ENCODE measurements at places on chromosomes 1 and 21. TPM values are rescaled to one million over a fixed set of nuclear protein-coding genes. Genes with fewer than 3 reads are reported as not detected.

Gene EPHA10
- not detected for total RNA-seq

Gene SYT6
- total RNA-seq, result 0.29 TPM

Gene JAM2
- total RNA-seq, result 27.6 TPM

Gene CR1L
- total RNA-seq, result not detected

DNA sequence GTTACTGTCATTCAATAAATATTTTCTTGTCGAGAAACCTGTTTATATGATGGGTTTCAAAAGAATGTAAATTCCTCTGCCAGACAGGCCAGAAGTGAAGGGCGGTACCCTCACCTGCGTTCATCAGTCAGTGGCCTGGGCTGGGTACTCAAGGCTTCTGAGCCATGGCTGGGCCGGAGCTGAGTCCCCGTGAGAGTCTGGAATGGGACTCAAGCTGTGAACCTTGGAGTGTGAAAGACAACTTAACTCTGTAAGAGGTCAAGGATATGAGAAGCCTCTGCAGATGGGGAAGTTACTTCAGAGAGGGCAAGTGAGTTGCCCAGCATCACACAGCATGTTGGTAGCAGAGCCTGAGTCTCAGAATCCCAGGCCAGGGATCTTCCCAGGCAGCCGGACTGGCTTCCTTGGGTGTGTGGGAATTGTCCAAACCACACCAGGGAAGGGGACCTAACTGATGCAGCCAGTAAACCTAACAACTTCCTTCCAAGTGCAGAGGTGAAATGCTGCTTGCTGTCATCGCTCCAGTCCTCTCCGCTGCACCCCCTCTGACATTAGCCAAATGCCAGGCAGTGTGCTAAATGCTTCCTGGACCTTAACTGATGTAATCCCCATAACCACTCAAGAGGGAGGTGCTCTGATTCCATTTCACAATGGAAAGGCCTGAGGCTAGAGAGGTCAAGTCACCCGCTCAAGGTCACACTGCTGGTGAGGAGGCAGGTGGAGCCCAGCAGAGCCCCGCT is 4.8 kb downstream of the DISP3 start:
- no peaks in the 10 kb centered on the region for H3K4me1 ChIP-seq
- no peaks in the 10 kb centered on the region for H3K36me3 ChIP-seq
- H3K27ac ChIP-seq, result no peak overlapping the region
- H3K4me3 ChIP-seq, result no peak overlapping the region
- no peak for DNase-seq
- H3K27me3 ChIP-seq, result no peaks in the 10 kb centered on the region

- H3K4me3 ChIP-seq, result no peak overlapping the region
- H3K4me1 ChIP-seq, result no peaks in the 10 kb centered on the region
These were observed 80.2 kb upstream of the GREM2 start for GRCh38 chr1:240691909-240692705.

DNA sequence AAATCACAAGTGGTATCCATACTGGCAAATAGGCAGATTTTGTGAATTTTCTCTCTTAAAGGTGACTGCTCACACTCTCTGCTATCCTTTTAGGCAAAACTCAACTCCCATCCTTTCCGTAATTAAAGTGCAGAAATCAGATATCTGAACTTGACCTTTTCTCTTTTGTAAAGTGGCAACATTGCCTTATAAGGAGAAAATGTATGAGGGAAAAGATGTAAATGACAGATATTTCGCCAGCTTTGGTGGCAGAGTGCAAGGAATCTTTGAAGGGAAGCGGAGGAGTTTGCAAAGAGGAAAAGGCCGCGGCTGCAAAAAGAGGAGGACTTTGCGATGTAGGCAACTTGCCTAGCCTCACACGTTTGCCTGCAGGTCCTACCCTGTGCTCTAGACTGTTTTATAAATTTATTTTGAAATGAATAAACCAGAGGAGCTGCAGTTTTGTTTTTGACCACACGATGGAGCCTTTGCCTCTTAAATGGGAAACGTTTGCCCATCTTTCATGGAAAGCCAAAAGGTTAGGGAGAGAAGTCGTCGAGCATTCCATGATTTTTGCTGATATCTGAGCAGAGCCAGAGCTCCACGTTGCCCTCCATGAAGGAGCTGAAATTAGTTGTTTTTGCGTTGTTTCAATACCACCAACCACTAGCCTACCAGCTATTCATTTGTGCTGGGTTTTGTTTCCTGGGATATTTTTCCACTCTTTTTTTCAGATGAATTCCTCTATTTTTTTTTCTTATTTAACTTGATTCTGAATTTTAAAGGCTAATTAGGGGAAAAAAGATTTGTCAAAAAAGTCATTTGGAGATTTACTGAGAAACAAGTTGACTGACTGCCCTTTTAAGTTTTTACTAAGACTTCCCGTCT is 242.3 kb downstream of the LMX1A start:
- H3K27me3 ChIP-seq, result no peaks in the 10 kb centered on the region
- no peak overlapping the region for H3K4me3 ChIP-seq
- DNase-seq, result peak; percentile 29
- H3K27ac ChIP-seq, result no peak overlapping the region
- no peaks in the 10 kb centered on the region for H3K36me3 ChIP-seq
- H3K4me1 ChIP-seq, result no peaks in the 10 kb centered on the region

DNA sequence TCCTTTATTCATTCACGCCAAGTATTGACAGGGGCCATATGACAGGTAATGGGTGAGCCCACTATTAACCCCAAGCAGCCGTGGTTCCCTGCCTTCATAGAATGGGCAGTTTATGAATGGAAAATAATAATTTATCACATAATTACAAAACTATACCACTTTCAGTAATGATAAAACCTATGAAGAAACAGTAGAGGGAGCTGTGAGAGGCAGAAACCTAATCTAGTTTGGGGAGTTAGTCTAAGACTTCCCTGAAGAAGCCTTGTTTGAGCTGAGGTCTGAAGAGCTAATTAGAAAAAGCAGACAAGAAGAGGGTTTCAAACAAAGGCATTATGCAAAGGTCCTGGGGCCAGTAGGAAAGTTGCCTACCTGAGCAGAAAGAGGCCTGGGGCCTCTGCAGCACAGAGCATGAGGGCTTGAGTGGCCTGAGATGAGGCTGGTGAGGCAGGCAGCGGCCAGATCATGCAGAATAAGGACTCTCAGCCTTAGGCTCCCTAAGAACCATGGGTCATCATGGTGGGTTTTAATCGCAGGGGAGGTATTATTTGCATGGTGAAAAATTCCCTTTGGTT is 142.8 kb downstream of the ATG4C start:
- no peak overlapping the region for H3K27ac ChIP-seq
- H3K4me3 ChIP-seq, result no peak overlapping the region

- no peaks in the 10 kb centered on the region for H3K36me3 ChIP-seq
- no peaks in the 10 kb centered on the region for H3K4me1 ChIP-seq
- H3K27ac ChIP-seq, result no peak overlapping the region
- H3K27me3 ChIP-seq, result no peaks in the 10 kb centered on the region
- H3K4me3 ChIP-seq, result no peak overlapping the region
These were observed 11.6 kb downstream of the ENO1 start for GRCh38 chr1:8866792-8867415.

DNA sequence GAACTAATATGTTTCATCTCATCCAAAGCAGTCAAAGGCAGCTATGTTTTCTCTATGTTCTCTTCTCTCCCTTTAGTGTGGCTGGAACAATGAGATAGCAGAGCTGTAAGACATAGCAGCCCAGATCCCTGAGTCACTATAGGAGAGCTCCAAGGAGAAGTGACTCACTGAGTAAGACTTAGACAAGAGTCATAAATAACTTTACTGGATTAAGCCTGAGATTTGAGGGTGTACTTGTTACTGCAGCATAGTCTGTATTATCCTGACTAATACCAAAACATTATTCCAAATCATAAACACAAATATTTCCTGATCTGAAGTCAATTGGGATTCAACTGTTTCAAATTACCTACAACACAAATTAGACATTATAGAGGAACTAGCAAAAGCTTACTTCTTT is 3.9 kb downstream of the KRTAP19-8 start:
- H3K27me3 ChIP-seq, result no peaks in the 10 kb centered on the region
- no peaks in the 10 kb centered on the region for H3K4me1 ChIP-seq
- no peak overlapping the region for H3K27ac ChIP-seq
- DNase-seq, result no peak
- no peak overlapping the region for H3K4me3 ChIP-seq

- no peak overlapping the region for H3K4me3 ChIP-seq
- no peaks in the 10 kb centered on the region for H3K27me3 ChIP-seq
- H3K36me3 ChIP-seq, result no peaks in the 10 kb centered on the region
- H3K4me1 ChIP-seq, result peaks cover 6% of the 10 kb centered on the region
- H3K27ac ChIP-seq, result no peak overlapping the region
- DNase-seq, result no peak
These were observed 122.0 kb downstream of the ETS2 start for GRCh38 chr21:38927776-38928175.

Measured in uterus (tissue), 4 donors.